Left renal pelvis (tissue), 4 donors: ENCODE measurements at places on chromosomes 2 and 18.

DNA sequence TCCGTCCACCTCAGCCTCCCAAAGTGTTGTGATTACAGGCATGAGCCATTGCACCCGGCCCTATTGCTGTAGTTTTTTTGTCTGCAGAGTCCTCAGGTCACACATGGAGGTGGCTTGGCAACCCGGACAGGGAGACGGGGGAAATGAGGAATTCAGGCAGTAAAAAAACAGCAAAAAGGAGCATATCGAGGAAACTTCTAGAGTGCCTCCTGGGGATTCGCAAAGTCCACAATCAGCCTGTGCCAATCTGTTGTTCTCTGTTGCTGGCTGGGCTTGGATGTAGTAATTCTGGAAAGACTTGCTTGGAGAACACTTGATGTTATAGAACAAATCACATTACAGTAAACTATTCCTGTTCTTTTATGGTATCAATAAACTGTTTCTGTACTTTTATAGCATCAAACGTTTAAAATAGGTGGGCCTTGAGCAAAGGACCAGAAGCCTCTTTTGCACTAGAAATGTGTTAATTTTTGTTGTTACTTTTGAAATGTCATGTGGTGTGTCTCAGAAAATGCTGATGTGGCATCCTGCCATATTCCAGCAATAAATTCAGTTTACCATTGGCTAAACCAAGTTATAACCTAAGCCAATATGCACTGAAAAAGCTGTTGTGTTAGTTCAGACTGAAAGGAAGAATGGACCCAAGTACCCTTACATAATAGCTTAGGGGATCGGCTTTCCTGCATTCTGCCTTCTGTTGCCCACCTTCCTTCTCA lies 14.4 kb downstream of the ELAC1 start:
- no peak for DNase-seq

DNA sequence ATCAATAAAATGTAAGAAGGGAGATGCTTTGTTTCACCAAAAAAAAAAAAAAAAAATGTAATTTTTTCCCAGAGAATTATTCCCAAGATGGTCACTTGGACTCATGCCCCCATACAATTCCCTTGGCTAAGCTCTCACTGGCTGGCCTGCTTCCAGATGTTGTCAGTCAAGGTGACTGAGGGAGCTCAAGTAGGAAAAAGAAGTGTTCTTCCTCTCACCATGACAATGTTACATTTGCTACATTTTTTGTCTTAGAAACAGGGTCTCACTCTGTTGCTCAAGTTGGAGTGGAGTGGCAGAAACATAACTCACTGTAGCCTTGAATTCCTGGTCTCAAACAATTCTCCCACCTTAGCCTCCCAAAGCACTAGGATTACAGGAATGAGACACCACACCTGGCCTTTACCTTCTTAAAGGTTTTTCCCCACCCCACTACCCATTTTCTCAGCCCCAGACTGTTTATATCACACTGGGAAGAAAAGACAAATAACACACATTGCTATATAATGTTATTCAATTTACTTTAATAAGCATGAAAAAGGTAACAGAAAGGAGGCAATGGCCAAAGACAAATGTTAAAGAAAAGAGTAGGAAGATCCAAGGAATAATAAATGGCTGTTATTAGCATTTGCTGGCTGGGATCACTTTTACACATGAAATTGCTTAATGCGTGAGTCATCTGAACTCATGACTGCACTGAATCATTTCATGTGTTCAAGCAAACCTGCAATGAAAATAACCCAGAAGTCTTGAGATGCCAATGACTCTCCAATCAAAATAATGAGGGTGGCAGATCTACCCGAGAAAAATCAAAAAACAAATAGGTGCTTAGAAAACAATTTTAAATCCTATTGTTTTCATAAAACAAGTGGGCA lies 45.2 kb downstream of the ACVR1 start:
- no peak for DNase-seq

DNA sequence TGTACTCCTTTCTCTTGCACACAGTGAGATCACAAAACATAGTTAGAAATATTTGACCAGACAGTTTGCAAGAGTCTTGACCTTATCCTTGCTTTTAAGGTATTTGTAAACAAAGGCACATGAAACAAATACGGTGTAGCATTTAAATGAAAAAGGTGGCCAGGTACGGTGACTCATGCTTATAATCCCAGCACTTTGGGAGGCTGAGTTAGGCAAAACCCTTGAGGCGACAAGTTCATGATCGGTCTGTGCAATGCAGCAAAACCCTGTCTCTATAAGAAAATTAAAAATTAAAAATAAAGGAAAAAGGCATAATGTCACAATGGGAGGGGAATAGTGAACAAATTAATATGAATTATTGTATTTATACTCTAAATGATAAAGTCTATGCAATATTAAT lies 109.5 kb upstream of the PIK3C3 start:
- no peak for DNase-seq

DNA sequence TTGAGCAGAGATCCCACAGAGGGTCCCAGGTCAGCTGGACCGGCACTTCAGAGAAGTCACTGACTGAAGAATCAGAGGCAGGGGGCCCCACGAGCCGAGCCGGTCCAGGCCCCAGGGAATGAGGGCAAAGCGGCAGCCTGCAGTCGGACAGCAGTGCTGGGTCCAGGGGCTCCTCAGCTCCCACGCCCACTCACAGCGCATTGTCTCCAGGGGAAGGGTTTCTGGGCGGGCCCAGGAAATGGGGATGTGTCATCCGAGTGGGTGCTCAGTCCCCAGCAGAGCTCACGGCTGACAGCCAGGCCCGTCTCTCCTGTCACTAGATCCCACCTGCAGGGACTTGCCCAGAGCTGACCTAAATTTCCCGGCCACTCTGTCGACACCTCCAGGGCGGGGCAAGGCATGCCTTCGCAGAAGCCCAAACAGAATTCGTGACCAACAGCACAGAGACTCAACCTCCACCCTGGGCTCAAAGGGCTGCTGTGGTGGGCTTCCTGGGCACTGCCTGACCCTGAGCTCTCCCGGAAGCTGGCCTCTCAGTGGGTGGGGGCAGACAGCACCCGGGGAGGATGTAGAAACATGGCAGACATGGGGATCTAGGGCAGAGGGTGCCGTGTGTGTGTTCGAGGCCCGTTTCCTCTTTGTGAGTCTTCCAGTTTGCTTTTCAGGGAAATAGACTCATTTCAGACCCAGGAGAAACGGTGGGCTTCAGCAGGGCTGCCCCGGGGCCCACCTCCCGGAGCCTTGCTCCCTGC lies 42.1 kb upstream of the TAF1B start:
- DNase-seq = no peak

DNA sequence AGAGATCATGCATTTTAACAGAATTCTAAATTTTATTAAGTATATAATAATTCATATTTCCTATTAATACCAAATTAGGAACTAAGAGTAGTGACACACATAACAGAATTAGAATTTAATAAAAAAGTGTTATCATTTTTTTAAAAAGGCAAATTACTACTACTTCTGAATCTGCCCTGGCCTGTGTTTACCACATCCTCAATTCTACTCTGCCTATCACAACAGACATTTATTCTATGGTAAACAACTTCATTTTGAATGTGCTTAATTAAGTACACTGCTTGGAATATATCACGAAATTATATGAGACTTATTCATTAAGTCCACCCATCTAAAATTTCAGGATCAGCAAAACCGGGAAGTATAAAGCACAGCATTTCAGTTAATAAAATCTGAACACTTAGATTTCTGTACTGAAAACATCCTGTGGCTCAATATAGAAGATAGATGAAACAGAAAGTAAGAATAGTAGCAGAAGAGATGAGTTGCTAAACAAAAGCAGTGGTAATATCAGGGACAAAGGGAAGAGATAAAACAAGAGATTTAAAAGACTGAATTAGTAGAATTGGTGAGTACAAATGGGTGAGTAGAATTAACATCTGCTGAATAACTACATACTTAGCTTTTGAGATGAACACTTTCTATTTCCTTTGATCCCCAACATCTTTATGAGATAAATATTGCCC lies 3.7 kb downstream of the SMC6 start:
- DNase-seq = no peak

DNA sequence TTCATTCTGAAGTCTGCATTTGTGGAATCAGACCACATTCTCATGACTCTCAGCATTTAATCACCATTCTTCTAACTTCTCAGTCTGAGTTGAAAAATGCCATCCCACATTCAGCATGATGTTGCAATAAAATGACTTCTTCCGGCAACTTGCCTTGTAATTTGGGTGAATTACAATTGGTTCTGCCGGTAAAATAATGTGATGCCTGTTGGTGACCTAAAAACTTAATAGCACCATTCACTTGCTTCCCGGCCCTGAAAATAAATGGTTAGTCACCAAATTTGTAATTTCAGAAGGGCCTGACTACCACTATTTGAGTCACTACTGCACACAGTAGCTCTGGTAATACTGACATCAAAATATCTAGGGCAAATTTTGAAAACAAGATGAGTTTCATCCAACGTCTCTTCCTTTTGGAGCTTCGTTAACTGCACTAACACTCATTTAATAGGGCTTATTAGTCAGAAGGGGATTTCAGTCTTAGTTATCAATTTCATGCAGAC lies 637.1 kb upstream of the CHAC2 start:
- no peak for DNase-seq

DNA sequence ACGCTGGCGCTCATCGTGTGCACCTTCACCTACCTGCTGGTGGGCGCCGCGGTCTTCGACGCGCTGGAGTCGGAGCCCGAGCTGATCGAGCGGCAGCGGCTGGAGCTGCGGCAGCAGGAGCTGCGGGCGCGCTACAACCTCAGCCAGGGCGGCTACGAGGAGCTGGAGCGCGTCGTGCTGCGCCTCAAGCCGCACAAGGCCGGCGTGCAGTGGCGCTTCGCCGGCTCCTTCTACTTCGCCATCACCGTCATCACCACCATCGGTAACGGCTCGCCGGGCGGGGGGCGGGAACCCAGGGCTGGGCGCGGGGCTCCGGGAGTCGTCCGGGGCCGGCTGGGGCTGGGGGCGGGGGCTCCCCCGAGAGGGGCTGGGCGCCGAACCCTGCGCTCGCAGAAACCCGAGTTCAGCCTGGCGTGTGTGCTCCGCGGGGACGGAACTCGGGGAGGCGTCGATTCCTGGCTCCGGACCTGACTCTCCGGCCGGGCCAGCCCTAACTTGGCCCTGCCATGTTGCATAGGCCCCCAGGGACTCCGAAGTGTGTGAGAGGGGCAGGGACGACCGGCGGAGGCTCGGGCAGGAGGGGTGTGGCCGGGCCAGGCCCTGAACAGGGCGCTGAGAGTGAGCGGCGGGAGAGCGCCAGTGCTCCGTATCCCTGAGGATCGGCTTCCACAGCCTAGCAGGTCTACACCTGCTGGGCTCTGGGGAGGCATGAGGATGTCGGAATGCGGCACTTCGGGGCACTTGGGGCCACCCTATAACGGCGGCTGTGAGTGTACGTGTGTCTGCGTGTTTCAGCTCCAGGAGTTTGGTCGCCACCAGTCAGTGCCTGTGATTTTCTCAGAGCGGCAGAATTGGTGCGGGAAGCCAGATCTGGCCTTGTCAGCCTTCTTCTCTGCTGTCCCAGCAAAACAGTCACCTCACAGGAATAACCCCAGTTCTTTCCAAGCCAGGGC lies 651 bp downstream of the KCNK3 start:
- no peak for DNase-seq

DNA sequence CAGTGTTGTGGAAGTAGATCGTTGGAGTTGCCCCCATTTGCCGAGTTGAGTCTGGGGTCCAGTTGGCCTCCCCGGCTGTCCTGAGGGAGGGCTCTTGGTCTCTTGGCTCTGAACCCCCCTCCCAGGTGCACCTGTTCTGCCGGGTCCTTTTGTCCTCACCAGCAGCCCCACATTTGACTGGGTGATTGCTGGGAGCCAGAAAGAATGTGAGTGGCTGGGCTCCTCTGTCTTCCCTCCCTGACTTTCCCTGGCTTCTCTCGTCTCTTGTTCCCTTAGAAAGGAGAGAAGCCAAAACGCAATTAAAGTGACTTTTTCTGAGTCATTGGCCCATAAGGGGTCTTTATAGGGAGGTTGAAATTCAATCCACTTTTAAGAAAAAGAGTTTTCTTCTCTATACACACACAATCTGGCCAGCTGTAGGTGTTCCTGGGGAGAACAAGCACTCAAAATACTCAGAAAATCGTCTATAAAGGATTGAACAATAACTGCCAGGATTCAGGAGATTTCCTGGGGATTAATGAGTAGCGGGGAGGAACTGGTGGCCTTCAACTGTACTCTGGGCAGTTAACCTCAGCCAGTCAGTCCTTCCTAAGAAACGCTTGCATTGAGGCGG lies 131.0 kb downstream of the TMEM182 start:
- DNase-seq = no peak

GRCh38 chr2:231200805-231201474 lies 2.5 kb downstream of the ARMC9 start:
- DNase-seq = no peak
